NCI-H748 treated with DMSO at 0.1 percent for 48 hours (cell line): ENCODE measurements at places on chromosomes 7 and 10.
A peak's percentile ranks its signal among the peaks of the same experiment; 100 is the strongest.

- DNase-seq: no peak
Observed at GRCh38 chr7:51151455-51151854, 165.2 kb downstream of the COBL start.

GRCh38 chr10:91149550-91149949 is 70.9 kb upstream of the PCGF5 start:
- DNase-seq: no peak

DNA sequence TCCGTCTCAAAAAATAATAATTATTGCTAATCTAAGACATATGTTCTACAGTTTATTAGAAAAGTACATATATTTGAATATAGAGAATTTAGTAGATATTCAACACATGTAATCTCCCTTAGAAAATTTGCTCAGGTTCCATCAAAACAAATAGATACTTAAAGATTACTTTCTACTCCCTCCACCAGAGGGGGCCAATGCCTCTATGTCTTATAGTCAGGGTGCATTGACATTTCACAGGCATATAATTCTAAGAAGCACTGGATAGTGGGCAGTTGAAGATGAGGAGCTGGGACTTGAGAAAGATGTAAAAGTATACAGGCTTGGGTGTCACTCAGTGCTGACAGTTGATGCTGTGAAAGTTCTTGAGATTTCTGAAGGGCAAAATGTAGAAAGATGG is 301.6 kb upstream of the HPS1 start:
- peak; percentile 0 for DNase-seq

GRCh38 chr10:61883371-61884025 is 18.0 kb upstream of the ARID5B start:
- DNase-seq: no peak

DNA sequence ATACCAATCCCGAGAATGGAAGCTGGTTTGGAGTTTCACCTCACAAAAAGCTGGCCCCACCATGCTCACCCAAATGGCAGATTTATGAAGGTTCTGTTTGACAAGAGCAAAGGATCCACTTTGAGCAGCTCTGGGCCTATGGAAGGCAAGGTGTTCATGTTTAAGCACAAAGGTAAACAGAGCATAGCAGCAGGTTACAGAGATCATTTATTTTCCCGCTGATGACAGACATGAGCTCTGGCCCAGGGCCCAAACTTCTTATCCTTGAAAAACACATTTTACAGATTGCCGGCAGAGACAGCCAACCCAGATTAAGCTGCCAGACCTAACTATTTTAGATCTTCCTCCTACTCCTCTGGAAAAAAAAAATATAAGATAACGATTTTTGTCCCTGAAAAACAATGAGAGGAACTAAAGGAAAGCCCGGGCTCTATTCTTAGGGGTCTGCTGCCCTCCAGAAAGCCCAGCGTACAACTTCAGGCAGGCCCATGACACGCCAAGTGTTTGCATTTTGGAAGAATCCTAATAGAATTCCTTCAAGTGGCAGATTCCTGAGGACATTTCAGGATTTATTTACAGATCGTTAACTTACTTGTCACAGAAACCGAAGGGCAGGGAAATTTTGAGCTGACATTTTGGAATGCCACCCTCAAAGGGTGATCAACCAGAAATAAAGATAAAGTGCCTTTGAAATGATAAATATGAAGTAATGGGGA is 40.0 kb downstream of the SYPL1 start:
- peak; percentile 78 for DNase-seq

DNA sequence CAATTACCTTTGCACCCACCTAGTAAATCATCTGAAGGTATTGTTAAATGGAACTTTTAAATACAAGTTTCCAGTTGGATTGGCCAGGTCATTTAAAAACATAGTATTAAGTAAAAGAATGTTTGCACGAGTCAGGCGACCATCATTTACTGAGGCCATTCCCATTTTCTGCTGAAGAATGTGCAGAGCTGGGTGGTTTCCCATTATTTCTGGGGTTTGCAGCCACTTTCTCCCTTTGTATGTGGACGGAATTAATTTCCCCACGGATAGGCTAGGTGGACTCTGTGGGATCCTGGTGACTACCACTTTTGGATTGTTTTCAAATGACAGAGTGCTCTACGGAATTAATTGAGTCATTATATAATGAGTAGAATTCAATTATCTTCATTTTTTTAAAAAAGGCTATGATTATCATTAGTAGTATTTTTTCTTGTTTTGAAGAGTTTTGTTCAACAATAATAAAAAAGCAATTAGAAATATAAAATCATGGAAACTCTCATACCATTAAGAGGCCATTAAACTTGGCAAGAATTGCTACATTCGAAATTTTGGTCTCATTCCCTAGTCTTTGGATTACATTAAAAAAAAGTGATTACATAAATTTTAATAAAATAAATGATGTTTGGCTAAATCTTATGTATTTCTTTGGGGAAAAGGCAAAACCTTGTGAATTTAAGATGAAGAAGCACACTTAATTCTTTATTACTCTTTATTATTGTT is 120.4 kb upstream of the FZD8 start:
- DNase-seq: no peak
